Right atrium auricular region (tissue), 2 donors: ENCODE measurements at places on chromosomes 7 and 10. TPM values are rescaled to one million over a fixed set of nuclear protein-coding genes. Genes with fewer than 3 reads are reported as not detected.

BLOC1S2 gene
- 30.0 TPM for total RNA-seq

CCL24 gene
- not detected for total RNA-seq

LIPK gene
- not detected for total RNA-seq

GALNT17 gene
- 0.82 TPM for total RNA-seq

SPAG6 gene
- not detected for total RNA-seq

TDRD1 gene
- total RNA-seq, result 1.1 TPM

TFPI2 gene
- 5.9 TPM for total RNA-seq

GDF2 gene
- total RNA-seq, result 0.16 TPM

DNA sequence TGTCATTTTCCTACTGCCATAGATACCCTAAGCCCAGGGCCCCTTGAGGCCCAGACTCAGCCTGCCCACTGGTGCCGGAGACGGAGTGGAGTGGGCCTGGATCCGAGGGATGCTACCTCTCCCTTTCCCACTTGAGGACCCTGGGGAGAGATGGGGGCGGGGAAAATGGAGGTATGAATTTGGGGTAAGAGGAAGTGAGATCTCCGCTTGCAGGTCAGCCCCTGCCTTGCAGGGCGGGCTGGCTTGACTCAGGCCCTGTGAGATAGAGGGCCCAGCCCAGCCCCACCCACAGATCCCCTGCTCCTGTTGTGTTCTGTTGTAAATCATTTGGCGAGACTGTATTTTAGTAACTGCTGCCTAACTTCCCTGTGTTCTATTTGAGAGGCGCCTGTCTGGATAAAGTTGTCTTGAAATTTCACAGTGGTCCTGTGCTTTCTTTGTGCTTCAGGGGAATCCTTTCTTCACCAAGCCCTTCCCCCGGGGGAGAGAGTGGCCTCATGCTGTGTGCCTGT lies 13.2 kb downstream of the YKT6 start:
- no peak for DNase-seq

DNA sequence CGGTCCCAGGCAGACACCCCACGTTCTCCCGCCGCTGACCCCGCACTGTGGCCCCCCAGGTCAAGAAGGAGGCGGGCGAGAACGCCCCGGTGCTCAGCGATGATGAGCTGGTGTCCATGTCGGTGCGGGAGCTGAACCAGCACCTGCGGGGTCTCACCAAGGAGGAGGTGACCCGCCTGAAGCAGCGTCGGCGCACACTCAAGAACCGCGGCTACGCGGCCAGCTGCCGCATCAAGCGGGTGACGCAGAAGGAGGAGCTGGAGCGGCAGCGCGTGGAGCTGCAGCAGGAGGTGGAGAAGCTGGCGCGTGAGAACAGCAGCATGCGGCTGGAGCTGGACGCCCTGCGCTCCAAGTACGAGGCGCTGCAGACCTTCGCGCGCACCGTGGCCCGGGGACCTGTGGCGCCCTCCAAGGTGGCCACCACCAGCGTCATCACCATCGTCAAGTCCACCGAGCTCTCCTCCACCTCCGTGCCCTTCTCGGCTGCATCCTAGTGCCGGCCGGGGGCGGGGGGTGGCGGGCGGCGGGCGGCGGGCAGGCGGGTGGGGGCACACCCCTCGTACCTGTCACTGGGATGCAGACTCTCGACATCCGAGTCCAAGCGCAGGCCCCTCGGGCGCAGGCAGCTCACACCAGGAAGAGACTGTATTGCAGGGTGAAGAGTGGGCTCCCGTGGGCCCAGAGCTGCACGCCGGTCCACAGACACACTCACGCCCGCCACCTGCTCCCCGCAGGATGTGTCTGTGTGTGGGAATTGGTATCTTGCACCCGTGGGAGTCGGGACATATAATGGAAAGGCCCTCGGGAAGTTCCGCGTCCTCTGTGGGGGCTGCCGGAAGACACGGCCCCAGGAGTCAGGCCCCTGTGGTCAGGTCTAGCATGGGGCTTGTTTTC lies 9.6 kb downstream of the MAFK start:
- DNase-seq, result no peak

DNA sequence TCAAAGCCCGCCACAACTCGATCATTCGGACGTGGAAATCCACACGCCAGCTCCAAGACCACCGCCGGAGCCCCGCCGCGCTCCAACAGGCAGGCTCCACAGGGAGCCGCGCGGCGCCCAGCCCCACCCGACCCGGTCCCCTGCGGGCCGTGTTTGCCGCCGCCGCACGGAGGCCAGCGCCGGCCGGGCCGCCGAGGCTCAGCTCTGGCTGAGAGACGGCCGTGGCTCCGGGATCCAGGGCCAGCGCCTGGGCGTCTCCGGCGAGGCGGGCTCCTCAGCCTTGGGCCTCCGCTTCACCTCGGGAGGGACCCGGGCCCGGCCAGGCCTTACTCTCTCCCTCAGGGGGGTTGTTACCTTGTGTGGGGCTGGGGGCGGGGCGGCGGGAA lies 333 bp downstream of the SMNDC1 start:
- DNase-seq, result no peak

DNA sequence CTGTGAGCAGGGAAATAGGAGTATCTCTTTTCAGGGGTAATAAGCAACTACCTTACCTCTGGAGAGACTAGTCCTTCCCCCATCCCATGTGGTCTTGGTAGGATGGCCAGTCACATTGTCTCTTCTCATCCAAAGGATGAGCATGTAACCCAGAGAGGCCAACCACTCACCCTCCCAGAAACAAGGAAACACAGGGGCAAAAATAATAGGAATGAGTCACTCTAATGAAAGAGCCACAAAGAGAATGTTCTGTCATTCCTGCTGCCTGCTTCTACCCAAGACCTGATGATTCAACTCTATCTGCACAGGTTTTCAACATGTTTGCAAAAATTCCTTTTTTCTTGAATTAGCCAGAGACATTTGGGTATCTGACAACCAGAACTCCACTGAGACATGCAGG lies 99.3 kb upstream of the NFE2L3 start:
- no peak for DNase-seq

GRCh38 chr7:107712025-107712424 lies 31.9 kb upstream of the CBLL1 start:
- DNase-seq, result no peak

- no peak for DNase-seq
These were observed 38.9 kb upstream of the CPN1 start for GRCh38 chr10:100120550-100120949.

DNA sequence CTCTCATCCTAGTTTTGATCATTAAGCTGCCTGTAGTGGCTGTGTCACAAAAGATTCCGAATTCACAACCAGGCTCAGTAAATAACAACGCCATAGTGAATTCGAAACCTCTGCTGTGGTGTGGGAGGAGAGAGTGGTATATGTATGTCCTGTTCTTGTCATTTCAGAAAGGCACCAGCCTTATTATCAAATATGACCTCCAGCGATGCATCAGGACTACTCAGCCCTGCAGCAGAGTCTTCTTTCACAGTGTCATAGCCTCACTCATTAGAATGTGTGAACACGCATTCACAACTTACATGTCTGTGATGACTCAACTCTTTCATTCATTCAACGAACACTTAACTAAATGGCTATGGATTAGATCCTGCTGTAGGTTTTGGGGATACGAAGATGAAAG lies 15.3 kb downstream of the AOC1 start:
- DNase-seq, result no peak

- DNase-seq, result no peak
These were observed 87.5 kb upstream of the ZNF92 start for GRCh38 chr7:65285906-65286864.

DNA sequence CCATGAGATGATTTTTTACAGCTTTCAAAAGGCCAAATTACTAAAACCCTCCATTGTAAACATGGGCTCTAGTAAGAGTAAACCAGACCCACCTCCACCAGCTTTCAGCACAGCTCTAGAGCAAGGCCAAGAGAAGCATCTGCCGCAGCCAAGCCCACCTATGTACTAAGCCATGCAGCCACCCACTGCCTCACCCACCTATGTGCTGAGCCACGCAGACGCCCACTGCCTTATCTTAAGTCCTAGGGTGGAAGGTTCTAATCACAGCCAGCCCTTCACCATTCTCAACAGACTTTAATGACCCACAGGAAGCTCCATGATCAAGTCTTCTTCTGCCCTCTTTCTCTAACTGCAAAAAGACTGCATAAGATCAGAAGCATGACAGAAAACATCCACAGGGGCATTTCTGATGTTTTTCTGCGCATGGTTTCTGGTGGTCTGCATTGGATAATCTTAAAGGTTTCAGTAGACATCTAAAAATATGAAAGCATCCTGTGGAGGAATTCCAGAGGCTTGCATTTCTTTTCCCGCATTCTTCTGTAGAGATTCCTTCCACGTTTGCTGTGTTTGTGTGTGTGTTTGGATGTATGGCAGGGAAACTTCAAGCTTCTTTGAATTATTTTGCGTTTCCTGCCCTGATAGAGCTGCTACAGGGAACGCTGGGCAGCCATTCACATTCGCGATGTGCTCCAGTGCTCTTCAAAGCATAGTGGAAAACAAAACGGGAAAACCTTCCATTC lies 286.1 kb upstream of the KLF6 start:
- no peak for DNase-seq

DNA sequence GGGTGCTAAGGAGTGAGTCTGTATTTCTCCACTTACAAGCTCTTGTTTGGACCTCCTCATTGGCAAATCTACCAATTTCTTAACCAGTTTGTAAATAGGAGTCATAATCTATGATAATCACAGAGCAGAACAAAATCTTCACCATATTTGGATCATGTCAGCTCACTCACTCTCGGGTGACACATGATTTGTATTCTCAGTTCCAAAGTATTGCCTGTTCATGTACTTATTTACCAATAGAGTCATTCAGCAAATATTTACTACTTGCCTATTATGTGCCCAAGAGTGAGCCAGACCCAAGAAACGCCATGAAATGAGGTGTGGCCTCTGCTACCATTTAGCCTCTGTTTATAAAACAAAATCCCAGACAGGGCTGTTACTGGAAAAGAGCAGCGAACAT lies 114.8 kb downstream of the TSPAN12 start:
- DNase-seq, result no peak

GRCh38 chr7:27774717-27775328 lies 34.9 kb downstream of the TAX1BP1 start:
- no peak for DNase-seq

GRCh38 chr7:80135309-80136104 lies 876 bp downstream of the GNAI1 start:
- DNase-seq, result no peak

DNA sequence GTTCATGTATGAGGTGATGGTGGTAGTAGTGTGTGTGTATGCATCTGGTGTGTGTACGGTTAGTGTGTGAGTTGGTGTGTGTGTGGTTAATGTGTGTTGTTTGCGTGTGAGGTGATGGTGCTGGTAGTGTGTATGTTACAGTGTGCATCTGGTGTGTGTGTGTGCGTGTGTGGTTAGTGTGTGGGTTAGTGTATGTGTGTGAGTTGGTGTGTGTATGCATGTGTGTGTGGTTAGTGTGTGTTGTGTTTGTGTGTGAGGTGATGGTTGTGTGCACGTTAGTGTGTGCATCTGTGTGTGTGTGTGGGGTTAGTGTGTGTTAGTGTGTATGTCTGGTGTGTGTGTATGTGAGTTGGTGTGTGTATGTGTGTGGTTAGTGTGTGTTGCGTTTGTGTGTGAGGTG lies 153.0 kb downstream of the ACTR3B start:
- no peak for DNase-seq

GRCh38 chr7:157523371-157523765 lies 186.6 kb downstream of the DNAJB6 start:
- peak; percentile 21 for DNase-seq

GRCh38 chr7:77501192-77501515 lies 35.9 kb upstream of the PTPN12 start:
- DNase-seq, result no peak
